Activated CD8-positive, alpha-beta memory T cell treated with anti-CD3 and anti-CD28 coated beads for 1 hour (primary cell): ENCODE measurements at places on chromosomes 5 and 9.

DNA sequence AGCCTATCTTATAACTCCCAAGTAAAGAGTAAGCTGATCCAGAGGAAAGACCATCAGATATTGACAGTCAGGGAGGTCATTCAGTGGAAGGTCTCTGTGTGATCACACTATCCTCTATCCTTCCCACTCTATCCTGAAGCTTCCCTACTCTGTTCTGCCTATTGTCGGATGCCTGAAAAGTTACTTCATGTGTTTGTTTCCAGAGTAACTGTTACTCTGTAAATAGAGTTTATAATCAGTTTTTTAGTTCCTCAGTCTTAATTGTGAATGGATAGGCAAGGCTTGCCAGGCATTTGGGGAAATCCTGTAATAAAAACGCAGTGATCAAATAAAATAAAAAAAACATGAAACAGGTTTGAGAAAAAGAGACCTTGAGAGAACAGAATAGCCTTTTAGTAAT lies 79.8 kb downstream of the XRCC4 start:
- DNase-seq = no peak

DNA sequence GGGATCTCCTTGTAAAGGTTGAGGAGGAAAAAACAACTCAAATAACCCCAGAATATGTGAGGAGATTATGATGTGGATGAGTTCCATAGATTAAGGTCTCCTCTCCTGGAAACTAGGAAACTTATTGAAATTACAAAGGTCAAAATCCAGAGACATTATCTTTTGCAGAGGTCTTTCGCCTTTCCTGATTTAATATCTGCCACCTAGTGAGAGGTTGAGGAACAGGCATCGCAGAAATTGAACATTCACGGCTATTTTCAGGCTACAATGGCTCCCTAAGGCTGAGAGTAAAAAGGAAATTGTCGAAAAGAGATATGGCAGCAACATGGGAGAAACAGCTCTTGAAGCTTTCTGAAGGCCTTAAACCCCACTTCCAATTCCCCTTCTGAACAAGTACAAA lies 127.5 kb upstream of the PLCXD3 start:
- DNase-seq = no peak

GRCh38 chr5:147098233-147098790 lies 136.5 kb upstream of the STK32A start:
- DNase-seq = no peak

GRCh38 chr5:96941140-96941539 lies 5.3 kb downstream of the LNPEP start:
- DNase-seq = no peak

GRCh38 chr9:89845862-89846261 lies 241.1 kb downstream of the GADD45G start:
- no peak for DNase-seq

GRCh38 chr5:36619012-36619635 lies 12.7 kb downstream of the SLC1A3 start:
- DNase-seq = no peak

GRCh38 chr5:74261866-74262265 lies 378.7 kb downstream of the ENC1 start:
- DNase-seq = no peak

DNA sequence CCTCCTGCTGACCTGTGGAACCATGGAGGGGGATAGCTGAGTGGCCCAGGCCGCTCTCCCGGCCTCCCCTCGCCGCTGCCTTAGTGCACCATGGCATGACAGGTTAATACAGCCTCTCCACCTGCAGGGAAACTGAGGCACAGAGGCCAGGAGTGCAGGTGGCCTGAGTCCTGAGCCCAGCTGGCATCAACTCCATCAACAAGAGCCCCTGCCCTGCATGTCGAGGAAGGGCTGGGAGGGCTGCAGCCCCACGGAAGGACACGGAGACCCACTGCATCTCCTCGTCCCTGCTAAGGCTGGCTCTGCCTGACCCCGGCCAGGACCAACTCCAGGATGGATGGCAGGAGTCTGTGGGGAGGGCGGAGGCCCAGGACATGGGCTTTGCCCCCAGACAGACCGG lies 27.2 kb downstream of the CCDC187 start:
- DNase-seq = no peak

DNA sequence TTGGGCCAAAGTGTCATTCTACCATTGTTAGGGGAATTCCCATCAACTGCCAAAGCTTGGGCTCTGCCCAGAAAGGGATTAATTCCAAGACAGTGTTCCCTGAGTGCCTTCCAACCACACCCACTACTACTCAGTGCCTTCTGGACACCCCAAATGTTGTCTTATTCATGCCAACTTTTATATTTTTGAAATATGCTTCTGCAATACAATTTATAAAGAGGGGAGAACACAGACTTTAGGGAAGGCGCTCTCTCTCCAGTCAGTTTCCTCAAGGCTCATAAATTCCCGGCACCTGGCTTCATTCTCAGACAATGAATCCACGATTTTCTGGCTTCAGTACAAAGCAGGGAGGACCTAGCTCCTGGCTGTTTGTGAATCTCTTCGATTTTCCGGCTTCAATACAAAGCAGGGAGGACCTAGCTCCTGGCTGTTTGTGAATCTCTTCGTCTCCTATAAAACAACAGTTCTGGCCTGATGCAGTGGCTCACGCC lies 120.1 kb upstream of the MYO10 start:
- no peak for DNase-seq

DNA sequence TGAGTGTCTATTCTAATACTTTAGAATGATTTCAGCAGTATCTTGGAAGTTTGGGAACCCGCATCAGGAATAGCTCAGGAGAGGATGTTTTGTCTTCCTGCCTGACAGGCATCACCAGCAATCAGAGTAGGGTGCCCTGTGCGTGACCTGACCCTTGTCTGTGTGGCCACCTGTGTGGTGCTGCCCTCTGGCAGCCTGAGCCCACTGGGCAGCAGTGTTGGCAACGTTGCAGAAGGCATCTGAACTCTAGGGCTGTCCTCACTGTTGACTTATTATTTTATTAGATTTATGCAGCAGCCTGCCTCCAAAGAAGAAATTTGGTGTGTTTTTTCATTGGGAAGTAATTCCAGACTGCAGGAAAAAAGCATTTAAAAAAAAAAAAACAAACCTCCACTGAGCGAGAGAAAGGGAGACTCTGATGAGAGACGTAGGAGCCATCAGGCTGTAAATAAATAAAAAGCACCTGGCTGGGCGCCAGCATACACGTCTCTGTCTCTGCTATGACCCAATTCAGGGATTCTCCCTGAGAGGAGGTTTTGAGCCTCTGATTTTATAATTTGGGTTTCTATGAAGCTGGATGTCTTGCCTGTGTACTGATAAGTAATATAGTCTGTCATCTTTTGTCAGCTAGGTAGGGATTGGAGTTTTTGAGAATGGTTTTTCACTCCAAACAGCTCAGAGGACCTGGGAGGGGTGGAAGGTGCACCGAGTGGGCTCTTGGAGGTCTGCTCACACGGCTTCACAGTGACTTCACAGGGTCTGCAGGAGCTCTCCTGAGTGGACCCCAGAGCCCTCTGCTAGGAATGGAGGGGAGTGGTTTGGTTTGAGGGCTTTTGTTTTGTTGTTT lies 49.0 kb downstream of the FAM78A start:
- DNase-seq = no peak

DNA sequence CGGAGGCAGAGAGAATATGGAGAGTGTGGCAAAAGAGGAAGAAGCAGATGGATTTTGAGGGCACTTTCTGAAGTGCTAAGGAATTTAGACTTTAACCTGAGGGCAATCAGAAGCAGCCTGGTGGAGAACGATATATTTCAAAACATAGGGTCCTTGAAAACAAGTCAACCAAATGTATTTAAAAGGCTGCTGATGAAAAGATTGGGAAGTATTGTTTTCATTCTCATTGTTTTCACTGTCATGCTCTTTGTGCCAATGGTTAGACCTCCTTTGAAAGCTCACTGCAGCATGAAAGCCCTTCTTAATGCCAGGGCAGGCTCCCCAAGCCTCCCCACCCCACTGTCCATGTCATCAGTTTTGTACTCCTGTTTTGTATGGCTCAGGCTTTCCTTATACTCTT lies 2.5 kb upstream of the GPX3 start:
- no peak for DNase-seq

GRCh38 chr5:143153332-143154119 lies 250.0 kb downstream of the NR3C1 start:
- DNase-seq = no peak

DNA sequence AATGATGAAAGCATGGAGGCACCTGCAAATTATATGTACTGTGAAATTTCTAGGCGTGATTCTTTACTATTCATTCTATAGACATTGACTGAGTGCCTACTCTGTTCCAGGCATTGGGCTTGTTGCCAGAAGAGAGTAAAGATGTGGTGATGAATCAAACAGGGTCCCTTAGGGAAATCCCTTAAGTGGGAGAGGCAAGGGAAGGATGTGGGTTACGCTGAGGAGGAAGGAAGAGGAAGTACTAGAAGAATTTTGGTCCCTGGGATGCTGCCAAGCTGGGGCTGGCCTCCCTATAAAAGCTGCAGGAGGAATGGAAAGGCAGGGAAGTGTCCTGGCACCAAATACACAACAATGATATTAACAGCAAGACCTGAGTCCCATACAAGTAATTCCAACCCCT lies 76.7 kb upstream of the SPOCK1 start:
- DNase-seq = no peak

DNA sequence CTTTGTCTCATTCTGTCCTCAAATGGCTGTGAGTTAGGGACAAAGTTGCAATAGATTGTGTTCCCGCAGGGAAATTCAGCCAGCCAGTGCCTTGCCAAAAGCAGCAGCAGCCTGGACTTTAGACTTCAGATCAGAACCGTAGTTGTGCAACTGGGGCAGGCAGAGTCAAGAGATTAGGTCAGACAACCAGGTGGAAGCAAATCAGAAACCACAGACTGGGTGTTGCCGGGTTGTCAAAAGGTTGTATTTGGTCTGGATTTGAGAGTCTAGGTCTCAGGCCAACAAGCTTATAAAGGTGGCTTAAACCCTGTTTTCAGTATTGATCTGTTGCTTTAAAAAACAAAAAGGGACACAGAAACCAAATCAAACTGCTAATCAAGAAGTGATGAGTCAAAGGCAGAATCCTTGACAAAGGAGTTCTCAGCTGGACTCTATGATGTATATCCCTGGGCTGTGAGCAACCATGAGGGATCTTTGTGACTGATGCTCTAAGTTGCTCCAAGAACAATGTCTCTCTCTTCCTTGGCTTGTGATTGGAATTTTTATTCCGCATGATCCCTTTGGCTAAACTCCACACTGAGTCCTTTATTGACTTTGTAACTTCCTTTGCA lies 20.9 kb downstream of the RFK start:
- no peak for DNase-seq

DNA sequence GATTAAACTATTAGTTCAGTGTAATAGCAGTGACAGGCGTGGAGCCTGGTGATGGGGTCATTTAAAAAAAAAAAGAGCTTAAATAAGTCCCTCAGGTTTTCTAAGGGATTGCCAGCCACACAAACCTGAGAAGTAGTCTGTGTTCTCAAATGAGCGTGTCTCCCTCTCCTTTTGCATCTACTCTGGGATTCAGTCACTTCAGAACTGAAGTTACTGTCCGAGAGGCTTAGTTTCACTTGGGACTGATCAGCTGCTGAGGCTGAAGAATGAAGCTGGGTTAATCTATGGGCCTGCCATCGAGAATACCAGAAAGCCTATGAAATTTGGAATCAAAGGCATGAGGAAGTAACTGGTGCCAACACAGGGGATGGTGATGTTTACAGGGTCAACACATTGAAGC lies 310.1 kb downstream of the ADAMTS6 start:
- no peak for DNase-seq

DNA sequence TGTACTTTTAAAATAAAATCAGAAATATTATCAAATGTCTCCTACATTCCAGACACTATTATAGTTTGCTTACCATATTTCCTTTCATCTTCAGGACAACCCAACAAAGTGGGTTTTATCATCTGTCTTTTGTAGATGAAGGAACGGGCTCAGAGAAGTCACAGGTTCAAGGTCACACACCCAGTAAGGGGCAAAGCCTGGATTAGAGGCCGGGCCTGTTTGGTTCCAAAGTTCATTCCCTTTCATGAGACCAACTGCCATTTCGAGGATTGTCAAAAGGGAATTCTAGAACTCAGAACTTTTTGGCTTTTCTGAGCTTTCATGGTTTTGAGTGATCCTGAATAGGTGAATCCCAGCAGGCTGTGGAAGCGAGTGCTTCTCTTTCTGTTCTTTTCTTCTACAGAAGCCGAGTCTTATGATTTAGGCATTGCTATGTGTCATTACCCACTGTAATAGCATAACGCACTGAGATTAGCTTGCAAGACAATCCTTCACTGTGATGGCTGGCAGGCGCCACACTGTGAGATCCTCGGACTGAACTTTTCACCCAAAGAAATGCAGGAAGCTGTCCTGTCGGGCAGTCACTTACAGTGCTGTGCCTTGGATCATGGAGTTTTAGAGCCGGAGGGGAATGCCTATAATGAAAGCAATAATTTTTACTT lies 43.8 kb upstream of the ANKH start:
- no peak for DNase-seq

- DNase-seq = no peak
Measured at GRCh38 chr5:105619725-105620124, 2051.0 kb downstream of the EFNA5 start.

DNA sequence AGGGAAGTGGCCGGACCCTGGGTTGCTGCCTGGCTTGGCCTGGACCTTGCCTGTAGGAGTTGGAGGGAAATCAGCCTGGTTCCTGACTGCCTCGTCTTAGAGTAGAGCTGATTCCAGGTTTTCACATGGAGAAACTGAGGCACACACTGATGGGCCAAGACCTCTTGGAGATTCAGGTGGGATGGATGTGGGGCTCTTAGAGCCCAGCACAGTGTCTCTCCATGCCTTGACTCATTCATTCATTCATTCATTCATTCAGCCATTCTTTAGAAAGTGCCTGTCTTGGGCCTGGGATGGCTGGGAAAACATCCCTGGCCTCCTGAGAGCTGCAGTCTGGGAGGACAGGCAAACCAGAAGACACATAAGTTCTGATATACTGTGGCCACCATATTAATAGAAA lies 2.2 kb downstream of the LRRC8A start:
- no peak for DNase-seq

- DNase-seq = no peak
Measured at GRCh38 chr5:80399526-80400239, 8.2 kb upstream of the ZFYVE16 start.

DNA sequence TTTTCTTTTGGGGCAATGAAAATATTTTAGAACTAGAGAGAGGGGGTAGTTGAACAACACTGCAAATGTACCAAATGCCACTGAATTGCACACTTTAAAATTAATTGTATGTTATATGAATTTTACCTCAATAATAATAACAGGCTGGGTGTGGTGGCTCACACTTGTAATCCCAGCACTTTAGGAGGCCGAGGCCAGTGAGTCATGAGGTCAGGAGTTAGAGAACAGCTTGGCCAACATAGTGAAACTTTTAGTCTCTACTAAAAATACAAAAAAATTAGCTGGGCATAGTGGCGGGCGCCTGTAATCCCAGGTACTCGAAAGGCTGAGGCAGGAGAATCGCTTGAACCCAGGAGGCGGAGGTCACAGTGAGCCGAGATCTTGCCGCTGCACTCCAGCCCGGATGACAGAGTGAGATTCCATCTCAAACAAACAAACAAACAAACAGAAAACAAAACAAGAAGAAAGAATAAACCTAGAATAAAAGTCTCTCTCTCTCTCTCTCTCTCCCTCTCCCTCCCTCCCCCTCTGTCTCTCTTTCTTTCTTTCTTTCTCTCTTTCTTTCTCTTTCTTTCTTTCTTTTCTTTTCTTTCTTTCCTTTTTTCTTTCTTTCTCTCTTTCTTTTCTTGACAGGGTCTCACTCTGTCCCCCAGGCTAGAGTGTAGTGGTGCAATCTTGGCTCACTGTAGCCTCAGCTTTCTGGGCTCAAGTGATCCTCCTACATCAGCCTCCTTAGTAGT lies 91.1 kb downstream of the BASP1 start:
- no peak for DNase-seq
